Glomerular endothelial cell (primary cell): ENCODE measurements at places on chromosomes 11 and 22. TPM values are rescaled to one million over a fixed set of nuclear protein-coding genes. Genes with fewer than 3 reads are reported as not detected.

Gene MMP27
- total RNA-seq = not detected in 2 replicates

Gene OR4A16
- not detected in 2 replicates for total RNA-seq

Gene MISFA
- 1.4 TPM in 1 of 2 replicates, not detected in the other for total RNA-seq

Gene C11orf86
- total RNA-seq = not detected in 2 replicates

Gene LRRC32
- total RNA-seq = 121 and 177 TPM in 2 replicates

GRCh38 chr11:80196932-80197554, 756.2 kb upstream of the TENM4 start:
- DNase-seq = no peak

- no peak for DNase-seq
Measured at GRCh38 chr11:66909181-66909580, 49.0 kb downstream of the PC start.

GRCh38 chr22:17890245-17890671, 116.0 kb upstream of the BID start:
- DNase-seq = no peak

DNA sequence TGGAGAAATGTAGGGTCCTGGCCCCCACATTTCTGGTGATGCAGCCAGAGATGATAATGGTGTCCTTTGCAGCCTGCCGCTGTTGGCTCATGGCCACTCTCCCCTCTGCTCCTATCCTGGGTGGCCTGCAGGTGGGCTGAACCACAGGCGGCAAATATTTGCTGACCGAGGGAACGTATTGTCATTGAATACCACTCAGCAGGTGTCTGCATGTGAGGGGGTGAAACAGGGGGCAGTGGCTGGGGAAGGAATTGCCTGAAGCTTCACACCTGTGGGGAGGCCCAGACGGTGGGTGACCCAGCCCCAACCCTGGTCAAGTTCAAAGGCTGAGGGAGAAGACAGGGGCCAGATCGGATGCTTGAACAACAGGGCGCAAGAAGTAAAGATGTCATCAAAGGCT, 73.3 kb upstream of the WNT11 start:
- no peak for DNase-seq

DNA sequence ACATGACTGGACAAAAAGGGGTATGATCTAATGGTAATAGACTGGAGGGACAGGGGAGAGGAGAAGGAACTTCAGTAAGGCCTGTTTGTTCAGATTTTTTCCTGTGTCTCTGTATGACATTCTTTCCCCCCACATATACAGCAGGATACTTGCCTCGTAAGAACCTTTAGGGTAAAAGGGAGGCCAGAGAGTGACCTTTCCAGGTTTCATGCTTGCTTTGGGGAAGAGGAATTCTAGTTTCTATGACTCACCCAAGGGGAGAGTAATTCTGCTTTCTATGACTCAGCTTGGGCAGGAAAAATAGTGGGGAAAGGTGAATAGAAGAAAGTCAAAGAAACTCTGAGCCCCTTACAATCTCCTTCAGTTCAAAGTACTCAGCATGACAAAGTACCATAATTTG, 457.0 kb downstream of the DLG2 start:
- DNase-seq = no peak

DNA sequence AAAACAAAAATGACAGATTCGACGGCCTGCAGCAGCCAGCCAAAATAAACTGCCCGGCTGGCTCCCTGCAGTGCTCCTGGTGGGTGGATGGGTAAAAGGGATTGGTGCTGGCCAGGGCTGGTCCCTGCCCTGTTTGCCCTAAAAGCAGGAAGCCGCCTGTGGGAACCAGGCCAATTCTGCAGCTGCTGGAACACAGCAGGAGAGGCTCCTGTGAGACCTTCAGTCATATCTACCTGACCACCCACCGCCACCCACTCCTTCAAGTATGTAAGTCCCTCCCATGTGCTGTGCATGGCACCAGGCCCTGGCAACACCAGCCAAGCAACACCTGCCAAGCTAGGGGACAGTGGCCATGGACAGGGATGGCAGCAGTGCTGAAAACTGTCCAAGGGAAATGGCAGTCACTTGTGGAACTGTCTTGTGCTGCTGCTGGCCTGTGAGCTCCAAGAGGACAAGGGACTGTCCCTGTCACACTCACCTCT, 48.7 kb upstream of the ARFGAP3 start:
- DNase-seq = no peak

- no peak for DNase-seq
Measured at GRCh38 chr11:2791521-2792380, 92.0 kb upstream of the KCNQ1OT1 start.

DNA sequence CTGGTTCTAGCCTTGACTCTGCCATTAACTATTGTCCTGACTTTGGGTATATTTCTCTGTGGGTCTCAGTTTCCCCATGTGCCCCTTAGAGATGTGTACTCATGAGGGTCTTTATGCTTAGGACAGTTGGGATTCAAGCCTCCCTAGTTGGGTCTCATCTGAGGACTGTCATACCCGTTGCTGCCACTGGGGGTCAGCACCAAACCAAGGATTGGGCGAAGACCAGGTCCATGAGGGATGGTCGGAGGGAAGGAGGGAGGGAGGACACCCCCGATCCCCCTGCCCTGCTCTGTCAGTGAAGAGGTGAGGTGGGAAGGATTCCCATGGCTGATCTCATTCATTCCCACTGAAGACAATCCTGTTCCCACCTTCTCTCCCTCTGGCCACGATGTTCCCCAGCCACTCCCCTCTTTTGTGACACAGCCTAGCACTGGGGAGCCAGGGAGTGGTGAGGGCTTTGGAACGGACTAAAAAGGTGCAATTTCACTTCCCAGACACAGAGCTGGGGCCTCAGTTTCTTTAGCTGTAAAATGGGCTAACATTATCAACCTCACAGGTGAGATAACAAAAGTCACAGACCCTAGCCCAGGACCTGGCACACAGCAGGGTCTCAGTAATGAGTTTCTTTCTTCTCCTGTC, 12.4 kb upstream of the KLHL35 start:
- DNase-seq = no peak

DNA sequence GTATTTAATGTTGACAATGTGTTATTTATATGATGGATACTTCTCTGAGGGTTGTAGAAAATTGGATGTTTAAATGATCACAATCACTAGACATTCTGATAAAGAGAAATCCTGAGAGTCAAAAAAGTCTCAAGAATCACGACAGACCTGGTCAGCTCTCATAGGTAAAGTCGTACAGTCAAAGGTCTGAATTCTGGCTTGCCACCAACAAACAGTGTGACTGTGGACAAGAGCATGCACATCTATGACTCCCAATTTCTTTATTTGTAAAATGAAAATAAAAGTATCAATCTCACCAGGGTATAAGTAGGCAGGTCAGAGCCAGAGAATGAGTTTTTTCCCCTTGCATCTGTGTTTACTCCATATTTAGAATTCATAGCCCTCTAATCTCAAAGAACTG, 556.7 kb downstream of the FAM181B start:
- DNase-seq = no peak
